ENCODE measurements at places on chromosomes 2 and 18.

GRCh38 chr18:13894531-13894930 is 20.8 kb downstream of the MC2R start:
- DNase-seq = no peak

- DNase-seq = no peak
These were observed 109.2 kb downstream of the NOL4 start for GRCh38 chr18:34115409-34116081.

GRCh38 chr2:74917702-74918619 is 40.5 kb upstream of the POLE4 start:
- no peak for DNase-seq

DNA sequence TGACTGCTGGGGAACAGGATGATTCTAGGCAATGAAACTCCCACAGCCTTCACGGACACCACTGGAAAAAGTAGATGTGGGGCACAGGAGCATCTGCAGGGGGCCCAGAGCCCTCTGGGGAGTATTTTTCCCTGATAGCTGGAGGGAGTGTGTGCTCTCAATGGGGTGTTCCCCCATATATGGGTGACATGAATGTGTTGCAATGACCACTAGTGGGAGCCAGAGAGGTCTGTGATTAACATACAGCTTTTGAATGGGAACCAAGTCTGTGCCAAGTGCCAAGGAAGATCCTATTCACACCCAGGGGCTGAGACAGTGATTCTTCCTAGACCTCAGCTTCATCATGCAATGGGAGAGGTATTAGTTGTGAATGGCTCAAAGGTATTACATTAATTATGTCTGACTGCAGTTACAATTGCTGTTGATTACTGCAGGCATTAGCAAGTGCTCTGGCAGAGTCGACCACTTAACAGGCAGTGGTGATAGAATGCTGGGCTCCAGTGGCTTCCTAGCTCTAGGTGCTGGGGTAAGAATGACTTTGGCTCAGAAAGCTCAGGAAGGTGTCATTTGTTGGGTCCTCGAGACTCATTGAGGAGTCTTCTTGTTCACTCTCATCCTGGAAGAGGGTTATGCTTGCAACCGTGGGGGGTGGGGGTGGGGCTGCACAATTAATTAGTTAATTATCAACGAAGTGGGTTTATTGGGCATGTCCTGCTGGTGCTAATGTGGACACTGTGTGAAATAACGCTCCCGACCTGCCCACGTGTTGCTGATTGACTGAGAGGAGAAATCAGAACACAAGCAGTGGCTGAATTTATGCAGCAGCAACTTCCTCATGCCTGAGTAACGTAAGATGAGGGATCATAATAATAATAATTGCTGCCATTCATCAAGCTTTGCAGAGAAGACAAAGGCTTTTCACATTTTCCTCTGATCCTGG is 194.1 kb downstream of the CLIP4 start:
- DNase-seq = no peak

GRCh38 chr2:204625135-204625534 is 79.9 kb downstream of the PARD3B start:
- DNase-seq = no peak

DNA sequence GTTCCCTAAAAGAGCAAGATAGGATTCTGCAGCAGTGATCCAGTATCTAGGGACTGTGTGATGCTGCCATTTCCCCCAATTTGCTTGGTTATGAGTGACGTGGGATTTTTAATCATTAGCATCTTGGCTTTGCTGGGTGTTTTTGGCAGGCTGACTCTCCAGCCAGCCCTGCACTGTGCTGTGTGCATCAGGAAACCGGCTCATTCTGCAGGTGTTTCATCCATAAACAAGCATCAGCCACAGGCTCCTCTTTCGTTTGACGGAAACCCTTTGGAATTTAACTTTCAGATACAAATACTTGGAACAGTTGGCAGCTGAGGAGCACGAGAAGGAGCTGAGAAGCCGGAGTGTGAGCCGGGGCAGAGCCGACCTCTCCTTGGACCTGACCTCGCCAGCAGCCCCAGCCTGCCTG is 135.9 kb downstream of the TPGS2 start:
- DNase-seq = no peak

- DNase-seq = no peak
These were observed 185.0 kb downstream of the ANAPC1 start for GRCh38 chr2:111698743-111699554.

DNA sequence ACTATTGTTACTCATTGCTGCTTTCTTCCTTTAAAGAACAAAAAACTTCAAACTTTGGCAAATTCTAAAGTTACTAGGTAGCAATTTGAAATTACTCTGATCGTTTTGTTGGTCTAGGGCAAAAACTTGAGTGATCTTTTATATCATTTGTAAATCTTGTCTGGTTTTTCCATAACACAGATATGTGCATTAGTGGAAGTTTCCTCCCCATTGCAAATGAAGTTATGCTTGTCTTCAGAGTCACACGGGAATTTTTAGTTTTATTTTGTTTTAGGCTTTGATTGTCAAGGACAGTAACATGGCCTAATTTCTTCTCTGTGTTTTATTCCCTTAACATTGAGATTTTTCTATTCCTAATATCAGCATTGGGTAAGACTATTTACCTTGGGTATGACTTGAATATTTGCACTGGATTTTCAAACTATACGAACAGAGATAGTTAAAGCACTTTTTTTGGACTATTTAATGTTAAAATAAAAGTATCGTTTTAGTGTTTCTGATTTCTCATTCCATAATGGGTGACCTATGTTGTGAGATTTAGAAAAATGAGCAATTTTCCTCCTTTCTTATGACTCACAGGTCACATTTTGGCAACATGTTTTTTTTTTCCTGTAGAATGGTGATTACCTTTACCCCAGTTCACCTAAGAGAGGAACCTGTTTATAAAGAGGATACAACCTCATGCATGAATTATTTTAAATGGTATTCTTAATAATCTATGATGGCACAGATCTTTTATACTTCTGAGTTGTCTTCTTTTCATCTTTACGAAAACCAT is 65.0 kb downstream of the BABAM2 start:
- DNase-seq = no peak

GRCh38 chr2:1931003-1931914 is 186.9 kb upstream of the PXDN start:
- DNase-seq = no peak

DNA sequence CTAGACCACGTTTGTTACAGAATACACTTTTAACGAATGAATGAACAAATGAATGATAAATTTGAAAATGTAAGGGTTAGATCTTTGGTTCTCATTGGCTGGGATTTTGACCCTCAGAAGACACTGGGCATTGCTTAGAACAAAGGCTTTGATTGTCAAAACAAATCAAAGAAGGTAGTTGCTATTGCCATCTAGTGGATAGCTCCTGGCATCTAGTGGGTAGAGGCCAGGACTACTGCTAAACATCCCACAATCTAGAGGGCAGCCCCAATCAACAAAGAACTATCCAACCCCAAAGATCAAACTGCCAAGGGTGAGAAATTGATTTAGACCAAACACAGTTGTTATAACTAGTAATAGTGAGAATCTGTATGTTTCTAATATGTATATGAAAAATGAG is 552.3 kb downstream of the KCNJ3 start:
- DNase-seq = no peak

GRCh38 chr2:156561326-156561725 is 125.1 kb downstream of the GPD2 start:
- DNase-seq = no peak

GRCh38 chr2:143117225-143117624 is 12.0 kb upstream of the ARHGAP15 start:
- DNase-seq = no peak

GRCh38 chr2:20333738-20334137 is 16.9 kb downstream of the PUM2 start:
- DNase-seq = no peak

- no peak for DNase-seq
These were observed 219.8 kb downstream of the DYSF start for GRCh38 chr2:71672826-71673795.

GRCh38 chr2:171741189-171741588 is 53.9 kb downstream of the DYNC1I2 start:
- no peak for DNase-seq

DNA sequence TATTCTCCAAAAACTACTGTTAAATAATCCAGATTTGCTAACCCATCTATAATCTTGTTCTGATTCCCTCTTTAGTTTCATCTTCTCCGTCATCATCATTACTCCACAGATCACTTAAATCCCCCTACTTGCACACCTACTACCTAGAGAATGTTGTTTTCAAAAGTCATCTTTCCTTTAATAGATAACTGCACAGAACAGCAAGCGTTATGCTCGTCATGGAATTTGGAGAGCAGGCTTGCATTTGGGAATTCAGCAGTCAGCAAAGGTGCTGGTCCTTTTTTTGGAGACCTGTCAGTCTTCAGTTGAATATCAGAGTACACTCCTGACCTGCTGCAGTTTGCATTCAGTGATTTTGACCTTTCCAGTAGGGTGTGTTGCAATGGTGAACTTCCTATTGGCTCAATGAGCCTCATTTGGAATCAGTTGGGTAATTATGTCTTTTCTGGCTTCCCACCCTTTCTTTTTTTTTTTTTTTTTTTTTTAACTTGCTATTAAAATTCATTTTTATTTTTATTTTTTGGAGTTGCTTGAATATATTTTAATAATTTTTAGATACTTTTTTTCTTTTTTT is 110.6 kb downstream of the HNRNPLL start:
- no peak for DNase-seq

GRCh38 chr2:191950132-191950874 is 103.4 kb upstream of the CAVIN2 start:
- no peak for DNase-seq

- DNase-seq = no peak
These were observed 85.2 kb downstream of the RBMS1 start for GRCh38 chr2:160408173-160408958.

DNA sequence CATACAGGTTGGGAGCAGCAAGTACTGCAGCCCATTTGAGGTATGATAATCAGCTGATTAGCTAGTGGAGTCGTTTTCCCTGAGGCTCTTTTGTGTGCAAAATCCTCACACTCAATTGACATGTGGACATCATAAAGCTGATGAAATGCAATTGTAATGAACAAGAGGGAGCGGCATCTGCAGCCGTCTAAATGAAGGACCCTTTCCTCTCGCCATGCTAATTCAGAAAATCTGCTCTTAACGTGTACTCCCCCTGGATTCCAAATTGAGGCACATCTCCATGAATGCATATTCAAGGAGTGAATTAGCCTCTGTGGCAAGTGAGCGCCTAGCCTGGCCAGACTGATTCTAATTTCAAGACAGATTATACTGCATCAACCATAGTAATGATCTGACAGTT is 260.9 kb upstream of the ATP5MC3 start:
- DNase-seq = no peak

GRCh38 chr2:134676960-134677359 is 41.8 kb downstream of the TMEM163 start:
- no peak for DNase-seq

DNA sequence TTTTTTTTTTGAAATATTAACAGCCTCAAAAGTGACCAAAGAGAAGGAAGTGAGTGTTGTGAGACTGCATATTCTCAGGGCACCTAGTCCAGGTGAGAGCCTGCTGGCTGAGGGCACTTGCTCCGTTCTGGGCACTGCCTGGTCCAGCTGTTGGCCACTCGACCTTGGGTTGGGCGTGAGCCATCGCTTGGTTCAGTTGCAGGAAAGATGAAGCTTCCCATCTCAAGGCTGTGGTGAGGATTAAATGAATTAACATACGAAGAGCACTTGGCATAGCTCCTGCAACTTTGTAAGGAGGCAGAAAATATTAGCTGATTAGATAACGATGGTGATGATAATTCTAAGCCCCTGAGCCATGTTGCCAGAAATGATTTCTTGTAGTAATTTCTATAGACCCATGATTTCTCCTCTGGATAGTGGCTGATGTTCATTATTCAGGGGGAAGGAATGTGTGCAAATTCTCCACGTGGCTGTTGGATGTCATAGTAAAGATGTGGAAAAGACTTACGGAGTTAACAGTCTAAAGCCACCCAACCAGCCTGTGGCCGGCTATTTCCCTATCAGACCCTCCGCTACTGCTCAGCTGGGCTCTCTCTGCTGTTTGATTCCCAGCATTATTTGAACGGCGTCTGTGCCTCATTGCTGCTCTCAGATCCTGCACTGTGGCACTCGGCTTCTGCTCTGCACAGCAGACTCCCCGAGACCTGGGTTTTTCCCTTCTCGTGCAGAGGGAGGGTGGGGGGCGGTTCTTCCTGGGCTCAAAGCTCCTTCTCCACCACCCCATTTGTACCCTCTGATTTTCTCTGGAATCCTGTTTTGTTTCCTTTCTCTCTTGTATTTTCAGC is 221.1 kb downstream of the GALR1 start:
- DNase-seq = no peak

- no peak for DNase-seq
These were observed 11.9 kb downstream of the GPN1 start for GRCh38 chr2:27640722-27641245.

- DNase-seq = no peak
These were observed 52.8 kb downstream of the CLASP1 start for GRCh38 chr2:121596221-121597080.

Measured in cortex of kidney (tissue), 1 donor.